Tongue (tissue), 3 donors: ENCODE measurements at places on chromosomes 4 and X. TPM values are rescaled to one million over a fixed set of nuclear protein-coding genes. Genes with fewer than 3 reads are reported as not detected.
A peak's percentile ranks its signal among the peaks of the same experiment; 100 is the strongest.

Gene CSAG3
- not detected for total RNA-seq

Gene NDNF
- 51.1 TPM for total RNA-seq

Gene C1QTNF7
- total RNA-seq, result 15.3 TPM

Gene PGAM4
- not detected for total RNA-seq

Gene TMEM156
- 1.6 TPM for total RNA-seq

Gene GAGE12F
- not detected for total RNA-seq

Gene PGK1
- 275 TPM for total RNA-seq

Gene RASL11B
- total RNA-seq, result 2.1 TPM

Gene PAGE4
- total RNA-seq, result not detected

Gene FSTL5
- total RNA-seq, result 3.3 TPM

Gene AFF2
- total RNA-seq, result 3.1 TPM

Gene VCX3B
- total RNA-seq, result not detected

GRCh38 chr4:23768541-23768940 is 121.3 kb downstream of the PPARGC1A start:
- no peak for DNase-seq

DNA sequence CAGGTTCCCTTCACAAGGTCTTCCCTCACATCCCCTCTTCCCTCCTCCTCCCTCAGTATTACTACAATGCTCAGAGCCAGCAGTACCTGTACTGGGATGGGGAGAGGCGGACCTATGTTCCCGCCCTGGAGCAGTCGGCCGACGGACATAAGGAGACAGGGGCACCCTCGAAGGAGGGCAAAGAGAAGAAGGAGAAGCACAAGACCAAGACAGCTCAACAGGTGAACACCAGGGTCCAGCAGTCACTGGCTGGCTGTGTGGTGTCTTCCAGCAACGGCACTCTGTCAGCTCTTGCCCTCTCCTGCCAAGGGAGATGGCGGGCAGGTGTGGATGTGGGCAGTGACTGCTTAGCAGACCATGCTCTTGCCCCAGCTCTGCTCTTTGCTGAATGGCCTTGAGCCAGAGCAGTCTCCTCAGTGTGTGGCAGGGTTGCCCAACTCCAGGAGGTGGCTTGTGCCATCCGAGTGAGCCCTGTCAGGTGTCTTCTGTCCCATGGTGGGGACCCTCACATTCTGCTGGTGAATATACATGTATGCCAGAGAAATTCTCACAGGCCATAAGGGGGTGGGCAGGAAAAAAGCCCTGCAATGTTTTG is 11.4 kb upstream of the UBA1 start:
- no peak for DNase-seq

DNA sequence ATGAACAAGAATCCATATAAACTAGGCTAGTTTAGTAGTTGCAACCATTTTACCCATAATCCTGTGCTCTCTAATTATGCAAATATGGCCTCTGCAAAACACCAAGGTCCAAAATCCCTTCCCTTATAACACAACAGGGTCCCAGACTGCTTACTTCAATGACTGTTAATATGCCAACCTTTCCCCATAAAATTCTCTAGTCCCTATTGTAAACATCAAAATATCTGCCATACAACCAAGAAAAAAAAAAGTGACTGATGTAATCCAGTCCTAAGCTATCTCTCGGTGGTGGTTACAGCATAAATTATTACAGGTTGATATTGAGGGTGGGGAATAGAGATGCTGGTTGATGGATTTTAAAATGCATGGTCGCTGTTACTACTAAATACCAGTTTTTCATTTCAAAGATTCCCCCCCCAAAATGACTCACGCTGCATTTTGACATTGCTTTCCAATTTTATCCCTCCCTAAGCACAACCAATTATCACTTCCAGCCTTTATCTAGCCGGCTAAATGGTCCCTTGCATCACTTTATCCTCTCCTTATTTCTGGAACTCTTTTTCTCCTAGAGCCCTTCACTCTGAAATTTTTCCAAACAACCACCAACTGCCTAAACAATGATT is 44.8 kb downstream of the TSPAN5 start:
- no peak for DNase-seq

DNA sequence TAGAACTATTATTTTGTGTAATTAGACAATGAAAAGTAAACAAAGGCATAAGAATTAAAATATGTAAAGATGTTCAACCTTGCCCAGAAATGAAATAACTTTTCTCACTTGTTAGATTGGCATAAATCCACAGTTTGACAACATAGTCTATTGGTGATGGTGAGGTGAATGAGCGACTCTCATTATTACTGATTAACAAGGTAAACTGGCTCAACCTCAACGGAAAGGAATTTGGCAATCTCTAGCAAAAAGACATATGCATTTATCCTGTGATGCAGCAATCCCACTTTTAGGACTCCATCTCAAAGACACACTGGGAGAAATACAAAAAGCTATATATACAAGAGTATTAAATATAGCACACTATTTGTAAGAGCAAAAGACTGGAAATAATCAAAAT is 22.3 kb downstream of the UBA6 start:
- no peak for DNase-seq

DNA sequence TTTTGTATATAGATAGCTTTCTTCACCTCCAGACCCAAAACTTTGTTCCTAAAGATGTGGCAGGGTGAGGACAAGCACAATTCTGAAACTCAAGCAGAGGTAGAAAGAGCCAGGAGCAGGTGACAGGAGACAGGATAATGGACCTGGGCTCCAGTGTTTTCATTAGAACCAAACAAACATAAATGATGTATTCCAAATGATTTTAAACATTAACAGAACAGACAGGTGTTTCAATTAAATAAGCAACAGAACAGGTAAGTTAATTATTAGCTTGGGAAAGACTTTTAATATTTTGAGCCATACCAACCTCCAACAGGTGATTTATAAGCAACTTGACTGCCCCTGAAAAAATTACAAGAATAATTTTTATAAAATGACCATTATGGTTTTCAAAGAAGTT is 459.4 kb upstream of the LCORL start:
- no peak for DNase-seq

DNA sequence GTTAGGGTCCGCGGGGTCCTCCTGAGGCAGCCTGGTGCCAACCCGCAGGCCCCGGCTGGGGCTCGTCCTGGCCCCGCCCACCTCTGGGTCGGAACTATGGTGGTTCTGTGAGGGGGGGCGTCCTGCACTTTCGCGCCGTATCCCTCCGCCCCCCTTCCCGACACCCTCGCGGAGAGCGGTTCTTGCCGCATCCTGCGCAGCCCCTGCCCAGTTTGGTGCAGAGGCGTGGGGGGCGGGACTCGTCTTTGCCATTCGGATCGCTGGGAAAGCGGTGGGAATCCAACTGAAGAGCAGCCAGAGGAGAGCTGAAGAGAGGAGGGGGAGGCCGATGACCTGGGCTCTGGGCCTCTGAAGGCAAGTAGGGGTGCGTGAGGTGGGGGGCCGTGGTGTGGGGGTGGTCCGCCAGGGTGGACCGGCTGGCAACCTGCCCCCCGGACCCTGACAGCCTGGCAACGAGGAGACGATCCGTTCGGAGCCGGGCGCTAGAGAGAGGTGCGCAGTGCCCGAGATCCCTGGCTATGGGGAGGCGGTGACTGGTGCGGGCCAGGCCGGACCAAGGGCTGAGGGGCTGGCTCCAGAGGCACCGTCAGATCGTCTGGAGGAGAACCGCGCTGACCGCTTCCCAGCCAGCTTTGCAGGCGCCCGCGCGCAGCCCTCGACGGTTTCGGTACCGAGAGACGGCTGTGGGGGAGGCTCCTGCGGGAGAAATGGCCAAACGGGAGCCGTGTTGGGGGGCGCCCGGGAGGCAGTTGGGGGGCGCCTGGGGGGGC is at the start of gene GPRASP1:
Gene GPRASP1 (plus strand): TSS at position 242 of the 770 bp plus-strand sequence. CDS start 2,431 bp downstream, outside the sequence.
- peak; percentile 83 for DNase-seq

DNA sequence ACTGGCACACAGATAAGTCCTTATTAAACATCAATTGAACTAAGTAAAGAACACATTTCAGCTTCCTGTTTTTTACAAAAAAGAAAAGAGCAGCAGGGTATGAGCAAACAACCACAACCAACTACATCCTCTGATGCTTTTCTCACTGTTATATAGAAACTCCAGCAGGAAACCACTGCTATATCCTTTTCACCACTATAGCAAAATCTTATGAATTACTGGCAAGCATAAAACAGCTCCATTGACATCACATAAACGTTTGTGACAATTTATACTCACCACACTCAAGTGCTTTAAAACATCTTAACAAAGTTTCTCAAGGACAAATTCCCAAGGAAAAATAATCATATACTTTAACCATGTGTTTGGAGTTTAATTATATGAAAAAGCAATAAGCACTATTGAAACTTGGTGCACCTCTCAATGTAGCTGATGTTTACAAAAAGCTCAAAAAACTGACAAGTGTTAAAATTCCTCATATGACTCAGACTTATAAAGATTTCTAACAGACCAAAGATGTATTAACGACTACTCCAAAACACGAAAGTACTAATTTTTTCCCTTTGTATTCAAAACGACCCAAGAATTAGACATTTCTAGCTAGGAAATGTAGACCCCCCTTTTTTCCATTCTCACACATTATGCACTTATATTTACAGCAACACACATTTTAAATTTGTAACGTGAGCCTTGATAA is 12.9 kb downstream of the GPRIN3 start:
- no peak for DNase-seq

DNA sequence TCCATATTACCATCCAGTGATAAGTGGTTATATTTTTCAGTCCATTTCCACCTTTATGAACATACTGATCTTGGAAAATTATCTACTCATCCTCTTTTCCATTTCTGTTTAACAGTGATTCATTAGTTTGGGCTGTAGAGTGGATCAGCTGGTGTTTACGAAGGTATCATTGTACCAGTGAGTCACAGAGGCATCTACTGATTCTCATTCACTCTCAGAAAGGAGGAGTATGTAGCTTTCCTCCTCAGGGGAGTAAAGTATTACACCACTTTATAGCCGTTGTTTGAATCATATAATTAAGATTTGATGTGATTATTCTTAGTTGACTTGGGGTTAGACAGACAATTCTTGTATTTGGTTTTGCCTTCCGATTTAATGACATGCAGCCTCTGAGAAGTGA is 74.7 kb downstream of the GALNT7 start:
- DNase-seq, result no peak

- DNase-seq, result peak; percentile 10
Observed at GRCh38 chr4:150510176-150510865, 71.6 kb upstream of the MAB21L2 start.

DNA sequence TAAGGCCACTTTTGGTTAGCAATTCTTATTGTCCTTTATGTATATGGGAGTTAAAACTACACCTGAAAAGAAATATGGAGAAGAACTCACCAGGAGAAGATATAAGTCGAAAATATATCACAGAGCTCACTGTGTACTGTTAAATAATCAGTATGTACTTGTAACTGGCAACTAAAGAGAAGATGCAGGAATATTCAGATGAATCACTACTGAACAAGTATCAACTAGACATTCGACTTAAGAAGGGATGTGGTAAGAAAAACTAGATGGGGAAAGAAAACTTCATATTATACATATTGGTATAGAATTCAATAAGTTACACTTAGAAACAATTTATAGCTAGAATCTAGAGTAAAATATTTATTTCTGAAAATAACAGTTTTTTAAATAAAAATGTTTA is 230.0 kb downstream of the CAMK2D start:
- DNase-seq, result no peak

GRCh38 chrX:71493111-71493613 is 39.7 kb upstream of the OGT start:
- DNase-seq, result peak; percentile 22

GRCh38 chrX:105475801-105476200 is 255.3 kb upstream of the TEX13A start:
- no peak for DNase-seq

- DNase-seq, result no peak
Observed at GRCh38 chr4:24568425-24568824, 15.9 kb downstream of the DHX15 start.

DNA sequence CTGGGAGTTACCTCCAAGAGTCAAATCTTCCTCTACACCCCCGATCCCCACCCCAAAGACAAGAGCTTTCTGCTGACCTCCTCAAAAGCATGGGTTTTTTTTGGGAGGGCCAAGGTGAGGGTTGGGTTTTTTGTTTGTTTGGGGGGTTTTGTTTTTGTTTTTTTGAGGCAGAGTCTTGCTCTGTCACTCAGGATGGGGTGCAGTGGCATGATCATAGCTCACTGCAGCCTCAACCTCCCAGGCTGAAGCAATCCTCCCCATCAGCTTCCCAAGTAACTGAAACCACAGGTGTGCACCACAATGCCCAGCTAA is 18.7 kb upstream of the WFS1 start:
- no peak for DNase-seq

DNA sequence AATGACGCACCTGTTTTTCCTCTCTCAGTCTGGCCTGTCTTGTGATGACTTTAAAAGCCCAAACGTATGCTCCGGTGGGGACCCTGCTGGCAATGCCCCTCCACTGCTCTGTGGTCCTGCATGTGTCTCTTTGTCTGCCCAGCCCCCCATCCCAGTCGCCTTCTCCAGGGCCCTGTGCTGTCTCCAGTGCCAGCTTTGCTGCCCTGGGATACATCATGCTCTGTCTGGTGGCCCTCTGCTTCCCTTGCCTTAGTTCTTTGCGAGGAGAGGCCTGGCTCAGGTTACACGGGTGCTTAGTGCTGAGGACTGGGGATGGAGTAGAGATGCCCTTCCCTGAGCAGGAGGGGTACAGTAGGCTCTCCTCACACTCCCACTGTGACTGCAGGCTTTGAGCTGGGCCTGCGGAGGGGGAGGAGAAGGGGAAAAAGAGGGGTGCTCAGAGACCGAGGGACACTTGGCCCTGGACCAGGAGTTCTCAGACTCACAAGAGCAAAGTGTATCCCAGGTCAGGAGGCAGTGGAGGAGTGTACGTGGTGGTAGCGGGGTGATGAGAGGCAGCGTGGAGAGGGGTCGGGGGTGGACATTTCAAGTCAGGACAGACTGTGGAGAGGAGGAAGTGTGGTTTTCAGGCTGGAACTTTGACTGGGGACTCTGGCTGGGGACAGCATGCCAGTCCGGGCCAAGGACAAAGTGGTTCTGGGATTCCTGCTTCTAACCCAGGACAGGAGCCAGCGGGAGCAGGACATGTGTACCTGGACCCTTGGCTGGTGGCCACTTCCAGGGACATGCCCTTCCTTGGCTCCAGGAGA is 2.8 kb downstream of the APLN start:
- DNase-seq, result no peak

- DNase-seq, result no peak
Observed at GRCh38 chr4:172843192-172843591, 325.4 kb upstream of the GALNT7 start.

DNA sequence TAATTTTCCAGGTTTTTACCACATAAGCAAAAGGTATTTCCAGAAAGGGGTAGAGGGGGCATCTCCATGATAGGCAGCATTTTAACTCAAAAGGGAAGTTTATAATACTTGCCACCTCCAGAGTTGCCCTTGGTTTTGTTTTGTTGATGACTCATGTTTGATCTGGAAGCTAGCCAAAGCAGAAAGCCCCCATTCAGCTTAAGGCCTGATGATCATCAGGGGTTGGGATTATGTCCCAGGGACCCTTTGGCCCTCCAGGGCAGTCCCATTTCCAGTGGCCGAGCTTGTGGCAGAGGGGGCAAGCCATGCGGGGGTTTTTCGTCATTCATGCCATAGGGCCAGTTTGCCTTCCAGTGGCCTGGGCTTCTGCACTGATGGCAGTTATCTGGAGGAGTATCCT is 143.0 kb upstream of the PLAC1 start:
- DNase-seq, result no peak

GRCh38 chrX:14698790-14699189 is 169.5 kb downstream of the GLRA2 start:
- DNase-seq, result no peak
